DMS153 (cell line): ENCODE measurements at places on chromosomes 13 and 19.
A peak's percentile ranks its signal among the peaks of the same experiment; 100 is the strongest.

DNA sequence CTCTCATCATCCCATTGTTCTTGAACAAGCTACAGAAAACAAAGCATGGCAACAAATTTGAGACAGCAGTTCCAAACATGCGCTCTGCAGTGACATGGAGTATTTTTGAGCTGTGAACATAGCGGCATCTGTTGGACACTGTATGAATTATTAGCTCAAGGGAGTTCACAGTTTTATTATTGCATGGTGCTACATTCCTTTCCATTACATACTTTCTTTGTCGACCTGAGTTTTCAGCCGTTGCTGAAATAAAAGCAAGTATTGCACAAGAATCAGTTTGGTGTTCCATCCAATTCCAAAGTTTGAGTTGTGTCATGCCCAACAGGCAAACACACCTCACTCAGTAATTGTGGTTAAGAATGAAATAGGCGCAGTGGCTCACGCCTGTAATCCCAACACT lies 30.1 kb upstream of the METTL21C start:
- DNase-seq, result peak; percentile 15

DNA sequence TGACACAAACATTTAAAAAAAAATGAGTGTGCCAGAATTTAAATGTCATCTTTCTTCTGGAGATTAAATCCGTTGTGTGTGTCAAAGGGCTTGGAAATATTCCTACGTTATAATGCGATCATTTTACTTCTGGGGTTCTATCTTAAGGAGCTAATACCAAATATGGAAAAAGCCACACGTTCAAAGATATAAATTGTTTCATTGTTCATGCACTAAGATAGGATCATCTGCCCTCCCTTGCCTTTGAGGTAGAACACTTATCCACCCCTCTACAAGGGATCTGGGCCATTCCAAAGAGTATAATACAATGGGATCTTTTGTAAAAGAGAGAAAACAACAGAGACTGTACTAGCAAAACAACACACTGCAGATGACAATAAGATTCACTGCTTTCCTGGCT lies 64.9 kb downstream of the ANKRD10 start:
- DNase-seq, result no peak

DNA sequence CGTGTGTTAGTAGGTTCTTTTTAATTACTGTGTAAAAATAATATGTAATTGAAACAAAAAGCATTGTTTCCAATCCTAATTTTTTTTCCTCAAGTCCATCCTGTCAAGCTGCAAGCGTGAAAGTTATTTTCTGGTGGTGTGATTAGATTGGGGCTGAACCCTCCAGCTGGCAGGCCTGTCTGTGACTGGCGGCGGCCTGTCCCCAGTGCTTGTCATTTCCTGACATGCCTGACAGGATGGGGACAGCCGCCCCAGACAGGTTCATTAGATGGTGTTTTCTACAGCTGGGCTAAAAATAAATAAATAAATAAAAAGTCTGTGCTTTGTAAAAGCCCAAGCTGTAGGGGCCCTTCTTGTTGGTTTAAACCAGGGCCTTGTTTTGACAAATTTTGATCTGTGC lies 53.7 kb upstream of the MAB21L1 start:
- DNase-seq, result no peak

- no peak for DNase-seq
Observed at GRCh38 chr19:45954156-45954555, 19.5 kb downstream of the NOVA2 start.

GRCh38 chr13:97855570-97856303 lies 97.7 kb upstream of the IPO5 start:
- peak; percentile 71 for DNase-seq

DNA sequence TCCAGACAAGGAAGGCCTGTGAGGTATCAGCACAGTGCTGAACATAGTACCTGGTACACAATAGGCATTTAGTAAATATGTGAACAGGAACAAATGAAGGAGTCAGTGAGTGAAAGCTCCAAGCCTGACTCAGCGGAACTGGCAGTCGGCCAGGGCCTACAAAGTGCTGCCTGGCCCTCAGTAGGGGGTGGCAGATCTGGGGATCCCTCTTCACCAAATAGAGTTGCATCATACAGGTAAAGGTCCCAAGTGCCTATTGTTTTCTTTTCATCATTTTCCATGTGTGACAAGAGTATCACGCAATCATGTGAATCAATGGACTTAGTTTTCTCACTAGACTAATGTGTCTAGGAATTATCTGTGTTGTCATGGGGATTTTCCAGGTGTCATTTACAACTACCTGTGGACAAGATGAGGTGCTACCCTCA lies 9.2 kb downstream of the CYP2B6 start:
- peak; percentile 1 for DNase-seq

DNA sequence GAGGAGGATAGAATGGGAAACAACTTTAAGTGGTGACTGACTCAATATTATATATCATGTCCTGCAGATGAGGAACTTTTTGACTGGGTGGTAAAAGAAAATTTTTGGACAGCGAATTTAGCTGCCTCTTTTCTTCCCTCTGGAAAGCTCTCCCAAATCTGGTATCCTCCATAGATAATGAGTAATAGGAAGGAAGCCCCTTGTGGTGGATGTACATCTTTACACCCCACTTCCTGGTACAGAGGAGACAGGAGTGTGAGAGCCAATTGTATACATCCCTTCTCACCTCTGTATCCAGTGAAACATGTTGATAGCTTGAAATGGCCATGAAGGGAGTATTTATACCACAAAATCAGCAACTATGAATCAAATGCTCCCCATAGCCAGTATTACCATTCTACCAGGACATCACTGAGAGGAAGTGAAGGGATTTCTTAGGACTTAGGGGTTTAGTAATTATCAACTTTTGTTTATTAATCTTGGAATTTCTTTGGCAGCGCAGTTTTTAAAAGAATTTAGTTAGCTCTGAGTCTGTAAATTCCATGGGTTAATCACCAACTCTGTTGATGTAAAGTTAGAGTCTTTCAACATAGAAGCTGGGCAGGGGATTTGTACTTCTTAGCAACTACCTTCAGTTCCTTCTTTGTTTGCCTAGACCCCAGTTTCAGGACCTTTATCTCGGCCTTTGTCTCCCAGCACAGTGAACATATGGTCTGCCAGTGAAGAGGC lies 17.0 kb upstream of the TDRD3 start:
- no peak for DNase-seq

GRCh38 chr13:43469791-43470190 lies 317.0 kb downstream of the ENOX1 start:
- no peak for DNase-seq

GRCh38 chr19:18609717-18610051 lies 3.0 kb upstream of the TMEM59L start:
- no peak for DNase-seq

DNA sequence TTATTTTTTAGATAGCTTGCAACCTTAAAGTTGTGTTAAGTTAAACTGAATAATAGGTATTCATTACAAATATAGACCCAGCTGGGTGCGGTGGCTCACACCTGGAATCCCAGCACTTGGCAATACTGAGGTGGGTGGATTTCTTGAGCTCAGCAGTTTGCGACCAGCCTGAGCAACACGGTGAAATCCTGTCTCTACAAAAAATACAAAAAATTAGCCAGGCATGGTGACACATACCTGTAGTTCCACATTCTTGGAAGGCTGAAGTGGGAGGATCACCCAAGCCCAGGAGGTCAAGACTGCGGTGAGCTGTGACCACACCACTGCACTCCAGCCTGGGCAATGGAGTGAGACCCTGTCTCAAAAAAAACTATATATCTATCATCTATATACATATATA lies 386.5 kb downstream of the PCDH17 start:
- no peak for DNase-seq

DNA sequence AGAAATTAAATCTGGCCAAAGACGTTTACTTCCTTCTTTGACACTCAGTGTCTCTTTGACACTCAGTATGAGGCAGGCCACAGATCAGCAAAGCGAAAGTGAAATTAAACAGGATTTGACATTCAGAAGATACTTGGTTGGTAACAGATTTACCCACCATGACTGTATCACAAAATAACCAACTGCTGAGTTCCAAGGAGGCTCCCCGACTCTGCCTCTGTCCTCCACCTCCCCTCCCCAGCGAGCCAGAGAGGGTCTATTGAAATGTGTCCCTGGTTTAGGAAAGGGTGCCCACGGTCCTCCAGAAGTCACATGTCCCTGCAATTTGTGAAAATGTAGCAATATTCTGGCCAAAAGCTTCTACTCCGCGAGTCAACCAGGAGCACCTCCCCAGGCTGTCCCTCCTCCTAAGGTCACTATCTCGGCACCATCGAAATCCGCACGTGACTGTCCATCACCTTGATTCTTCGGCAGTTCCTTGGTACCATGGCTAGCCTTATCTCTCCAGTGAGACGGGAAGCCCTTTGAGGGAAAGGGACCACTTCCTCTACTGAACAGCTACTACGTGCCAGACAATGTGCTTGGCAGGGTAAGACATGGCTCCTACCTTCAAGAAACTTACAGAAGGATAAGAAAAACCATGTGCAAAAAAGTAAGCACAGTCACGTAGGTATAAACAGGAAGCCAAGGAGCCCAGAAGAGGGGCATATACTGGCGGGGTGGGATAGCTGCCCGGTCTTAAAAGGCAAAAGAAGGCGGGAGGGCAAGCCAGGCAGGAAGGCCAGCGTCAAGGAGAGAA lies 1.5 kb downstream of the N4BP2L1 start:
- peak; percentile 63 for DNase-seq

GRCh38 chr13:80101040-80101439 lies 239.9 kb downstream of the SPRY2 start:
- no peak for DNase-seq

DNA sequence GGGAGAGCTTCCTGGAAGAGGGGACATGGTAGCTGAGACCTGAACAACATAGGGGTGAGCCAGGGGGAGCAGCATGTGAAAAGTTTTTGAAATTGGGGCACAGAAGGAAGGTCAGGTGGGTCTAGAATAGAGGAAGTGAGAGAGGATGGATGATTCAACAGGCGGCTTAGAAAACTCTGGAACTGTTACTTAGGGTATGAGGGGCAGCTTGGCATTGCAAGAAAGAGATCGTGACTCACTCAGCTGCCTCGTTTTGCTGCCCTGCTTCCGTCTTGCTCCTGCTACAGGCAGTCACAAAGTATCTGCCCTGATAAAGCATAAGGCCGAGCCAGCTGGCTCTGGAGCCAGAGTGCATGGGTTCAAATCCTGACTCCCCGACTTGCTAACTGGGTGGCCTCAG lies 1.3 kb upstream of the CEACAM20 start:
- no peak for DNase-seq

DNA sequence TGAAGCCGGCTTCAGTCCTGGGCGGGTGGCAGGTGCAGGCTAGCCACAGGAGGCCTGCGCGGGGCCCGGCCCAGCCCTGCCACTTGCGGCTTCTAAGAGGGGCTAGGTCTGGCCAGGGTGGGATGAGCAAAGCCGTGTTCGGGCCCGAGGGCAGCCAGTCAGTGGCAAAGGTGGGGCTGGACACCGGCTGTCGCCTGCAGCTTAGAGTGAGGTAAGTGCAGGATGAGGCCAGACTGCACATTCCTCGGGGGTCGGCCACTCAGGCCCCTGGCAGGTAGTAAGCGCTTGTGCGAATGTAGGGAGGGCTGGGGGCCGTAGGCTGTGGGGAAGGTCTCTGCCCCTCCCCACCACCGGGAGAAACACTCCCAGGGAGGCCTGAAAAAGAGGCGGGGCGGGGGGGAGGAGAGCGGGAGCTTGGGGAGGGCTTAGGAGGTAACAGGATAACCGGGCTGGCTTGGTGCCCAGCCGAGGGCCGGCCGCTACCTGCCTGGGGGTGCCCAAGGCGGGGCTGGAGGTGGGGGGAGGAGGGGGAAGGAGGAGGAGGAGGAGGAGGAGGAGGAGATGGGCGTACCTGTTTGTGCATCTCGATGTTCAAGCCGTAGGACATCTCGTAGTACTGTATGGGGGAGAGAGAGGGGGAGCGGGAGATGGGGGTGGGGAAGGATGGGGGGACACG lies 6.4 kb downstream of the TLE5 start:
- peak; percentile 79 for DNase-seq

DNA sequence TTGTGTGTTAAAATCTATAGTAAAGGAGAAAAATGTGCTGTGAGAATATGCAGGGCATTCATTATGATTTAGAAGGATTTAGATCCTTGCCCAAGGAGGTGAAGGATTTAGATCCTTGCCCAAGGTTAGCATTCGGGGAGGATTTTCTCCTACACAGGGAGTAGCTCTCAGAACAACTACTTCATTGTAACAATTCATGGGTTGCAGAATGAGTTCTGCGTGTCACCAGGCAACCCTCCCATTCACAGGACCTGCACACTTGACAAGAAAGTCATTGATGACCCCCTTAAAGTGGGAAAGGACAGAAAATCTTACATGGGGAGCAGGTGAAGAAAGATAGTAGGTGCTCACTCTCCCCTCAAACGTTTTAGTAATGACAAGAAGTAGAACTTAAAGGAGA lies 167.1 kb upstream of the MAB21L1 start:
- no peak for DNase-seq

DNA sequence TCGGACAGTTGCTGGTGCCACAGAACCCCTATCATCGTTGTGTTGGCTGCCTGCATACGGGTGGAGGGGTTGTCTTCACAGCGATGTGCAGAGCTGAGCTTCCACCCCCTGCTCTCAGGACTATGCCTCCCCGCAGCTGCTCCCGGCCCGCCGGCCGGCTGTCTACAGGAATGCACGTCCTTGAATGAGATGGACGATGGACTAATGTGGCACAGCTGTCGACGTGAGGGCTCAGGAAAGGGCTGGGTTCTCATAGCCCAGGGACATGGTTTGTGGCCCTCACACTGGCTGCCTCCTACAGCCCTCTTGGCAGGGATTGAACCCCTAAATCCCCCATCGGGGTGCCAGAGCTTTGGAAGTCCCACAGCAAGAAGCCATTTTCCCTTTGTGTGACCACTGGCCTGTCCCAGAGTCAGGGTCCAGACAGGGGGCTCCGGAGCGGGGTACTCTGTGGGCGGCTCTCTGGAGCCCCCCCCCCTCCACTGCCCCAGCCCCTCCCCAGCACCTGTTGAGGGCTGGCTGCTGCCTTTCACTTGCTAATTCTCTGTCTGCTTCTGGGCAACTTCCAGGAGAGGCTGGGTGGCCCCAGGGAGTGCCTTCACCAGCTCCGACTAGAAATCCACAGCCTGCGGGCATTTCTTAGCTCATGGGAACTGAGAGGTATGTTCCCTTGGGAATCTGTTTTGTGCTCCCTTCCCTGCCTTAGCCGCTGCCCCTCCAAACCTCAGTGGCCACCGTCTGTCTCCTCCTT lies 40.2 kb downstream of the TSSK6 start:
- no peak for DNase-seq

- no peak for DNase-seq
Observed at GRCh38 chr19:49911381-49912145, 14.9 kb upstream of the IL4I1 start.

DNA sequence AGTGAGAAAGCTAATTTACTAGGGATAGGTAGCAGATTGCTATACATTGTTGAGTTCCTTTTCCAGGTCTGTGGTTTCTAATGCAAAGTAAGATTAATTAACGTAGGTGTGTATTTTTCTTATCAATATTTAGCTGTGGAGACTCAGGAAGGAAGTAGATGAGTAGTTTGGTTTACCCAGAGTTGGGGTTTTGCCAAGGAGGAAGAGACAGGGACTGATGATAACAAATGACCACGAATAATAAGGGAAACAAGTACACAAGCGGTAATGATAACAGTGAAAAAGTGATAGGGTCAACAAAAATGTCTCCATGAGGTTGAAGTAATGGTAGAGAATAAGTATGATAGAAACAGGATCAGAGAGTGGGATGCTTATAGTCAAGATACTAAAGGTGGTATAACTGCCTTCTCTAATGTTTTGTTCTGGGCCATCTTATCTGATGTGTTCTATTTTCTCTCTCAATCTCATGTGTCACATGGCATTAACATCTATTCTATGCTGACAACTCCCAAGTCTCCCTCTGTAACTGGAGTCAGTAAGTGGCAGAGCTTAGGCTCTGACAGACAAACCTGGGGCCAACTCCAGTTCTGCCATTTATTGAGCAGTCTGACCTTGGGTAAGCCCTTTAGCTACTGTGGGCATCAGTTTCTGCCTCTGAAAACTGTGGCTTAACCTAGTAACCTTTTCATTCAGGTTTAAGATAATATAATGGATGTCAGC lies 8.8 kb downstream of the OBI1 start:
- no peak for DNase-seq
